Pons (tissue), 1 donor: ENCODE measurements at places on chromosomes 13 and 19.

DNA sequence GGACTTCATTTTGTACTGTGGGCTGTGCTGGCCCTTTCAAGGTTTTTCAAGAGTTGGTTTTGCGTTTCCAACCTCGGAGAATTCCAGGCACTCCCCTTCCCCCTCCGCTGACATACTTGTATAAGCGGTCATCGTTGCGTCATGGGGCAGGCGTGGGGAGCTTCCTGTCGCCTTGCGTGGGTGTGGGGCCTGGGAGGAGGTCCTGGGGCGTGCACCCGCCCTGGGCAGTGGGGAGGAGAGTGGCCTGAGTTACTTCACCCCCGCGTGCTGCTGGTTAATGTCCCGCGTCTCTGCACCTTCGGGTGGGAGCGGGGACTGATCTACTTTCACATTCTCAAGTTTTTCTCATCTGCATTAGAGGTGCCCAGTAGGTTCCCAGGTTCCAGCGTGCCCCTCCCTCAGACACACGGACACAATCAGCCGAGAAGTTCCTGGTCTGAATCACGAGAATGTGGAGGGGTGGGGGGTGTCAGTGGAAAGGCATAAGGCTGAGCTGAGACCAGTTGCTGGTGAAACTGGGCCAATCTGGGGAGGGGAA is 4.1 kb downstream of the IER2 start:
- peak; percentile 61 for DNase-seq

- no peak for DNase-seq
Observed at GRCh38 chr19:48342841-48343540, 17.6 kb downstream of the EMP3 start.

DNA sequence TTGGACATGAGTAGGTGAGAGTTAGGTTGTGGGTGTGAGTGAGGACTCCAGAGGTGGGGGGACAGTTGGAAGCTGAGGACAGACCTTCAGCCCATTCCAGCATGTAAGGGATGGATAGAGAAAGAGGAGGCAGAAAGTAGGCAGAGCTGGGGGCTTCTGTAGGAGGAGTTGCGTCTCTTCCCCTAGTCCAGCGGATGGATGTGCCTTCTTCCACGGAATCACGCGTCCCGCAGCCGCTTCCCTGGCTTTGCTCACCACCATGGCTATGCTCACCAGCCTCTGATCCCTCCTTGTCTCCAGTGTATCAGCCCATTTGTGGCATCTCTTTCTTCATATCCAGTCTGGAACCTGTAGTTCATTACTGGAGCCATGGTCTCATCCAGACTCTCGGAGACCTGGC is 5.6 kb downstream of the UBAC2 start:
- no peak for DNase-seq

DNA sequence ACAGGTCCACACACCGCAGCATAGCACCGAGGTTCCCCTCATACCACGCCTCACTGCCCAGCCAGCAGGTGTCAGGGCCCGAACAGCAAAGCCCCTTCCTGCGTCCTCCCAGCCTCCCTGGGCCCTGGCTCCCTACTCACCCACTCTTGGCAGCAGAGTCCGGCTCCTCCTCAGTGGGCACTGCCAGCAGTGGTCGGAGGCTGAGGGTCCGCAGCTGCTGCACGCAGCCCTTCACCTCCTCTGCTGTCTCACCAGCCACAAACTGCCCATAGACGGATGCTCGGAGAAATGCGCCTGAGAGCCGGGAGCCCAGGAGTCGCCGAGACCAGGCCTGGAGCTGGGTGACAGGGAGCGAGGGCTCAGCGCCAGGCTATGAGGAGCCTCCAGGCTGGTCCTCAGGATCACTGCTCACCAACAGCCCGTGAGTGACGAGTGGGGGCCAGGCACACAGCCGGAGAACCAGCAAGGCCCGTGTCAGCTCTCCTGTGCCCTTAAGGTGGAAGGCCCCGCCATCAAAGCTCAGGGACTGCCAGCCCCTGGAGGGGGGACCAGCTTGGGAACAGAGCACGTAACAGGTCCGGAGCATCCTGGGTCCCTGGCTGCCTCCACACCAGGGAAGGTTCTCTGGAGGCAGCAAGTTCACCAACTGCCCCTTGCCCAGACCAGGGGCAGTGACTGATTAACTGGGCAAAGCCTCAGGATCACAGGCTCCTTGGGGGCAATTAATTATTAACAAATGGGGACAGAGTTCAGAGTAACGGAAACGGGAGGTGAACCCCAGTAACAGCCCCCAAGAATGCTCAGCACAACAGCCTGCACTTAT is at the start of gene PRODH2:
PRODH2 (minus strand) TSS at position 626 of the 823 bp plus-strand sequence; CDS start at position 586, 40 bp downstream.
- DNase-seq, result no peak

DNA sequence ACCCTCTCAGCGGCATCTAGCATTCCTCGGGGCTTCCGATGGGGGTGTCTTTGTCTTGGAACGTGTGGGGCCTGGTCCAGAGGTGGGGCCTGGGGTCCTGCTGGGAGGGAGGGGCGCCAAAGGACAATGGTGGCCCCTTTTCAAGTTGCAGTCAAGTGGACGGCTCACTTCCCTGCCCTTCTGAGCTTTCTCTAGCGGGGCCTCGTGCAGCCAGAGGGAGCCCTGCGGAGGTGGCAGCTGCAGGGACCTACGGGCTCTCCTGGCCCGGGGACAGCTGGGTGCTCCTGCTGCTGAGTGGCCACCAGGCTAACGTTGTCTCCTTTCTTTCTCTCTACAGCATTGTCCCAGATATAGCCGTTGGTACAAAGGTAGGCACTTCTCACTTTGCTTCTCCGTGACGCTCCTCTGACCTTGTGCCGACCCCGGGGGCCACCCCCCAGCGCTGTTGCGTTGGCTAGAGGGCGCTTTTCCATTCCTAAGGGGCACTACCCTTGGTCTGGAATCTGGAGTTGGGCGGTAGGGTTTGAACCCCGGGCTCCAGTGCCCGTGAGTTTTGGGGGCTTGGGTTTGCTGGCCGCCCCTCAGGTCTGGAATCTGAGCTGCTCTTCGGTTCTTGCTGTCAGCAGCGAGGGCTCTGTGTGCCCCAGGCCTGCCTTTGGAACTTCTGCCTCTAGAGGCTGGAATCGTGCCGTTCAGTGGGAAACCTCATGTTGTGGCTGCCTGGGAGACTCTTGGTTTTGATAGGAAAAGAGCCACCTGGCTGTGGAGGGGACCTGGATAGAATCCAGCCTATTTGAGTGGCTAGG is 2.0 kb downstream of the PTBP1 start:
- no peak for DNase-seq

DNA sequence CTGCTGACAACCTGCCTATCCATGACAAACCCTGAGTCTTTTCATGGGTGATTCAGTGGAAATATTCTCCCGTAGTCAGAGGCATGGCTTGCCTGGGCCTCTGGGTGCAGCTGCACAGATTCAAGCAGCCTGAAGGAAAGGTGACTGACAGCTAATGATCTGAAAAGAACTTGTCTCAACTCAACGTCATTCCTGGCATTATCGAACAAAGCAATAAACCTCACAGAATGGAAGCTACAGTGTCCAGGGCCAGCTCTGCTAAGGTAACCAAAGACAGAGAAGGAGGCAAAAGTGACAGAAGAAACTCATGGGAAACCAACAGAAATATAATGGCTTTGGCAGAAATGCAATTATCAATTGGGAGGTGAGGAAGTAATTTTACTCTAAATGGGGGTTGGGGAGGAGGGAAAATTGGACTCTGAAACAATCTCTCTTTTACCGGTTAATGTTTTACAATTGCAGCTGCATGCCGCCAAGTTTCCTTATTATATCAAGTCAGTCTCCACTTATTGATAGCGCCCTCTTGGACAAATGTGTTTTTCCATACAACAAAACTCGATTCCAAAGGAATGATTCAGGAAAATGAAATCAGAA is 12.9 kb downstream of the STARD13 start:
- no peak for DNase-seq

DNA sequence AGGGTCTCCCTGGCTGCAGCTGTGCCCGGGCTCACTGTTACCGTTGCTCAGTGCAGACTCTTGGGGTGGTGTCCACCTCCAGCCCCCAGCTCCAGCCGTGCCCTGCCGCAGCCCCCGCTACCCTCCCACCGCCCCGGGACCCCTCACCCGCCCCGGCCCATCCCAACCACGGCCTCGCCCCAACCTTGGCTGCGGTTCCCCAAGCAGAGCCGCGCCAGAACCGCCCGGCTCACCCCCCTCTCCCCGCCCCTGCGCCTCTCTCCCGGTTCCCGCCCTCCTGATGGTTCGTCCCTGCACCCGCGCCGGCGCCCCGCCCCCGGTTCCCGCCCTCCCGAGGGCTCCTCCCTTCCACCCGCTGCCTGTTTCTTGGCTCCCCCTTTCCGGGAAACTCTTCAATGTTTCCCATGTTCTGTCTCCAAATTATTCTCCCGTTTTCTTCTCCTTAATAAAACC is 40.3 kb downstream of the ANKRD10 start:
- peak; percentile 48 for DNase-seq

DNA sequence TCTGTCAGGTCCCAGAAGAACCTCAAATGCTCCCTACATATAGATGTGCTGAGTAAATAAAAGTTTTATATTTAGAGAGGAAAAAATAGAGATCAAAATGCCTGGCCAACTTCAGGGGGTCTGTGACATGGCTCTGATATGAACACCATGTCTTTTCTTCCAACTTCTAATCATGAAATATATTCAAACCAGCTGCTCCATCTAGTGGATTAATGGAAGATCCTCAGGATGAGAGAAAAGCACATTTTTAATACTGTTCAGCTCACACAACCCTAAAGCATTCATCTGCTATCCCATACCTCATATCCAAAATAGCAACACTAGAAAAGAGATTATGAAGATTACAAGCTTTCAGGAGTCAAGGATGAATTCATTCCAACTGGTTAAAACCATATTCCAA is 56.0 kb upstream of the DOCK9 start:
- DNase-seq, result peak; percentile 83
